CD4-positive, alpha-beta T cell treated with Interleukin-21 for 1 hour (primary cell): ENCODE measurements at places on chromosomes 13 and 19.
A peak's percentile ranks its signal among the peaks of the same experiment; 100 is the strongest.

DNA sequence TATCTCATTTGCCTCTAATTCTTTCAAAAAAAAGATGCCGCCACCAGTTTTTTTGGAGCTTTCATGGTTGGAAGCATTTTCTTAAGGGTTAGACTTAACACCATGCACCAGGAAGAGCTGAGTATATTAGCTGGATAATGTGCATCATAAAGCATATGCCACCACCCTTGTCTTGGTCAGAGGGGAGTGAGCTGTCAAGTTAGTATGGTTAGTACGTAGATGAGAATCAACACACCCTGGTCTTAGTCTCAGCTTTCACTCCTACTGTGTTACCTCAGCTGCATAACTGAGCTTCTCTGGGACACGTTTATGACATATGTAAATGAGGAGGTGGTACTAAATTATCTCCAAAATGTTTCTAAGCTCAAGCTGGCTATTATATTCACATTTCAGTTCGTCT is 415.6 kb downstream of the DCT start:
- DNase-seq = no peak

DNA sequence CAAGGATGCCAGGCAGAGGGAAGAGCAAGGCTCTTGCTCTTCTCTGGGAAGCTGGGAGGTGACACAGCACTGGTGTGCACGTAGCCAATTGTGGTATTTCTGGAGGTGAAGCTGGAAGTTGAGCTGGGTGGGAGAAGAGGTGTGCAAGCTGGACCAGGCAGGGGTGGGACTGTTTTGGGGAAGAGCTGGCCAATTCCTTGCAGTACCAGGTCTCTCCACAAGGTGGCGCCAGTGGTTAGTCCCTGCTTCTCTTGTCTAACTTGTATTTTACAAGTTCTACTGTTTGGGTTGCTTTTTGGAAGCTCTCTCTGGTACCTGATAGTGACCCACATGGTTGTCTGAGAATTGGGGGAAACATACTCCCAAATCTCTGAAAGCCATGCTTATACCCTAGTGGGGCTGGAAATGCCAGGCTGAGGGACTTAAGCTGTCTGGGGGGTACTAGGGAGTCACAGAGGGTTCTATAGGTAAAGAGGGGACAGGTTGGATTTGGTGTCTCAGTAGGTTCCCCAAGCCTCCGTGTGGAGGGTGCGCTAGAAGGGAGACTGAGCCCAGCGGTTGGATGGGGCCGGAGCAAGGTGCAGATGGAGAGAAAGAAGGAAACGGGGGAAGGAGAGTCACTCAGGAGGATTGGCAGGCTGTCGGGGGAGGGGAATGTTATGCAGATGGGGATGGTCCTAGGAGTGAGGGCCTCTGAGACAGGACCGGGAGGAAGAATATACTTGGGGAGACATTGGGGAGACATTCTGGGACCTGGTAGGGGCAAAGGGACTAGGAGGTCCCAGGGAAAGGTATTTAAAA is 3.0 kb downstream of the HPN start:
- DNase-seq = peak; percentile 57

DNA sequence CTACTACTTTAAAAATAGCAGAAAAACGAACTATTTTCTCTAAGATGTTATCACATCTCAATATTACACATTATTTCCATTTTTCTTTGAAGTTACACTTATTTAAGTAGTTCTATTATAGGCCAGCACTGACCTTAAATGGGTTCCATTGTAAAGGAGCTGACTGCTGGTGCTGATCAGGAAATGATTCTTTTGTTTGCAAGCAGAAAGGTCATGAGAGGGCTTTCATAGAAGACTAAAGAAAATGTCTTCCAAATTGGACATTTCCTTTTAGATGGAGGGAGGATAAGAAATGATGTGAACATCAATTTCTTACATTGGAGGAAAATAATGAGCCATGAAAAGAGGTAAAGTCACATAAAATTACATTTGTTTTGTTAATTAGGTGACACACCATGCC is 96.2 kb downstream of the SUCLA2 start:
- DNase-seq = no peak

- DNase-seq = no peak
Measured at GRCh38 chr13:66994097-66994496, 236.0 kb downstream of the PCDH9 start.

DNA sequence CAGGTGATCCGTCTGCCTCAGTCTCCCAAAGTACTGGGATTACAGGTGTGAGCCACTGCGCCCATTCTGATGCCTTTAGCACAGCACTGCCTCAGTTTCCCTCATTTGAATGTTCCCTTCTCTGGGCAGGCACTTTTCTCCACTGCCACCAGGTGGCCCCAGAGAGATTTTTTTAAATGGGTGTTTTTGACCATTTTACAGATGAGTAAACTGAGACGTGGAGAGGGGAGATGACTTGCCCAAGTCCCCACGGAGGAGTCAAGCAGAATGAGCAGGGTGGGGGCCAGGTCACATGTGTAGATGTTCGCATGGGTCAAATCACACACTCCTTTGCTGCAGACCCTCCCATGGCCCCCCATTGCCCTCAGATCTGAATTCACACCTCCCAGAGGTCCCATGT is 3.2 kb upstream of the PDE4C start:
- DNase-seq = no peak
